Stimulated activated CD4-positive, alpha-beta T cell treated with anti-CD3 and anti-CD28 coated beads, Interleukin-2, amount 100 ng/mL, for 48 hours (primary cell): ENCODE measurements at places on chromosomes 2 and 18.

DNA sequence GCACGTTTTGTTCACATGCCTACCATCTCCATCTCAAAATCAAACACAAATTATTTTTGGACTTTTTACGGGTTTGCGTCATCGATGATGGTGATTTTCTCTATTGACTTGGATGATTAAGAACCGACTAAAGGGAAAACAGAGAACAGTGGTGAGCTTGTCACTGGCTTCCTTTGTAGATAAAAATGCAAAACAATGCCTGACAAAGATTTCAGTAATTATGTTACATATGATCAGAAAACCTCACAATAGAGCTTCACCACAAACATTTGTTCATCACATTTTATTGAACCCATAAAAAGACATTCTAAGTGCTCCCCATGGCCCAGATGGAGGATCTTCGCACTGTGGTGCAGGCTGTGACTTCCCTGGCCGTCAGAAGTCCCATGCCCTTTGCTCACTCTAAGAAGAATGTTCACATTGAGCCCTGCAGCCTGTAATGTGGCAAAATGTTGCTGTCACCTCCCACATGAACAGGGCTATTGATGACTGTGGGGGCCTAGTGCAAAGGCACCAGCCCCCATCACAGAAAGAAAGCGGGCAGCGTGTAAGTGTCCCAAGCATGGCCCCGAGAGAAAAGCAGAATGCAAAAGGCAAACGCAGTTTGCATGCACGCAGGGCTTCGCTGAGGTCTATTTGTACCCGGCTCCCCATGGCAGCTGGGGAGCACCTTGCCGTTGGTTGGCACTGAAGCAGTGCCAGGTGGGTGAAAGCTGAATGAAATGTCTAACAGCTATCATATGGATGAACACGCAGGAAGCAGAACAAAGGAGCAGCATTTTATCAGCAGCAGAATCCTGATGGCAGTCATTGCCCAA, 60.6 kb downstream of the BCL2 start:
- DNase-seq: no peak

- DNase-seq: no peak
These were observed 276.4 kb upstream of the HS6ST1 start for GRCh38 chr2:128594953-128595677.

DNA sequence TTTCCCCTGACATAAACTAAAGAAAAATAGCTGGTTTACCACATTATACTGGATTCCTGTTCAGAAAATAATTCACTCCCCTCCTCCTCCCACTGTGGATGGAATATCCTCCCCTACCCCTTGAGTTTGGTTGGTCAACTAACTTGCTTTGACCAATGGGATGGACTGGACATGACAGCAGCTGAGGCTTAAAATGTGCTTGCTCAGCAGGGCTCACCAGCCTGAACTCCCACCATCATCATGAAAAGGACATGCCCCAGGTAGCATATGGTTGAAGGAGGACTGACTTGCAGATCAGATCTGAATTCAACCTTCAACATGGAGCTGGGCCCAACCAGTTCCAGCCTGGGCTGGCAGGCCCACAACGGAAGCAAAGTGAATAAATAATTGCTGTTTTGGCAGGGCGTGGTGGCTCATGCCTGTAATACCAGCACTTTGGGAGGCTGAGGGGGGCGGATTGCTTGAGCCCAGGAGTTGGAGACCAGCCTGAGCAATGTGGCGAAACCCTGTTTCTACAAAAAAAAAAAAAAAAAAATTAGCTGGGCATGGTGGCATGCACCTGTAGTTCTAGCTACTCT, 284.4 kb downstream of the AFF3 start:
- no peak for DNase-seq

DNA sequence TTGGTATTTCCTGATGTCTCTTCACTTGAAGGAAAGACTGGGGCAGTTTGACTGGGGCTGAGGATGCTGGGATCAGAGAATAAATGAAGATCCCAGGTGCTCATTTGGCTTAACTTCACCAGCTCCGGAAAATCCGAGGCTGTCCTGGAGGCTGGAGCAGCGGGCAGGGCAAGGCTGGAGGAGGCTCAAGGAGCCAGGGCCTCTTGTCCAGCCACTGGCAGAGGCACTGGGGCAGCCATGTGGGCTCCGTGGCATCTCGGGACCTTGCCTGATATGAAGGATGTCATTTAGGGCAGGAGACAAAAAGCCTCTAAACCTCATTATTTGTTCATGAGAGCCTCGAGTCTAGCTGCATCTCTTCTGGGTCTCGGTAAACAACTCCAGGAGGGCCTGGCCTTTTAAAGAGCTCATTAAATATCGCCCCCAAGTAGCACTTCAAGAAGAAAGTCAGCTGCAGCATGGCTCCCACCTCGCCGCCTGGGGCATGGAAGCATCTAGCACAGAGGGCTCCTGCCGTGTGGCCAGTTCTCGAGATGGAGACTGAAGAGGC, 13.5 kb upstream of the GPR55 start:
- no peak for DNase-seq

- no peak for DNase-seq
These were observed 53.6 kb upstream of the CTDP1 start for GRCh38 chr18:79625924-79626561.

GRCh38 chr2:190858817-190859216, 21.8 kb upstream of the GLS start:
- DNase-seq: no peak
